ENCODE measurements at places on chromosomes 11 and 22.

DNA sequence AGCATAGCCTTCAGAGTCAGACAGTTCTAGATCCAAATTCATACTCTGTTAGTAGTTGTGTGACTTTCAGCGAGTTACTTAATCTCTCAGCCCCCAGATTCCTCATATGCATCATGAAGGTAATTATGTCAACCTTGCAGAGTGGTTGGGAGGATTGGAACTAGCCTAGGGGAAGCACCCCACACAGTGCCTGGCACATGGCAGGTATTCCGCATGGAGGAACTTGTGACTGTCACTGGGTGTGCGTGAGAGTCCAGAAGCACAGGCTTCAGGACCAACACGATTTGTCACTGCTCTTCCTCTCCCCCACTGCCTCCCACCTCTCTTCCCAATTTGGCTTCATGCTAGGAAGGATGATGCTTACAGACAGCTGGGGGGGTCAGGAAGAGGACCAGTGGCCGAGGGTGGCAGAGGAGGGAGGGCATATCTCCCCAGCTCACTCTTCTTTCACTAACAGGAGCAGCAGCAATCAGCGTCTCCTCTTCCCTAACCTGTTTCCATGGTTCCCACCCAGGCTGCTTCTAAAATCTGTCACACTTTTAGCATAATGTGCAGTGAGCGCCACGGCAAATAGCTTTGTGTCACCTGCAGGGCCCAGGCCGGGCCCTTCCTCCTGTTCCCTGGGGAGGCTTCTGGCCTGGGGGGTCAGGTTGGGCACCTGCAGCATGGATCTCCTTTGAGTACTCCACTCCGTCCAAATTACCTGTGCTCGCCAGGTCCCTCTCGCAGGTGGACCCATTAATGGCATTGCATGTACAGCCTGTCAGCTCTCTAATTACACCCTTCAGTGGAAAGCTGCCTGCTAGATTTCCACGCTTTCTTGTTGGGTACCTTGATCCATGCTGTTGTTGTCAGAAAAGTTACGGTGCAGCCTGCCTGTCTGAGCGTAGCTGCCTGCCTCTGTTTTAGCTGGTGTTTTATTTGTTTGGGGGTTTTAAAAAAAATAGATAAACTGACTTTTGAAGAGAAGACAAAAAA lies 400.4 kb downstream of the NXPE2 start:
- DNase-seq, result no peak

GRCh38 chr11:67617243-67617953 lies 10.7 kb downstream of the NDUFV1 start:
- no peak for DNase-seq

GRCh38 chr11:17779861-17780594 lies 45.4 kb downstream of the KCNC1 start:
- no peak for DNase-seq

DNA sequence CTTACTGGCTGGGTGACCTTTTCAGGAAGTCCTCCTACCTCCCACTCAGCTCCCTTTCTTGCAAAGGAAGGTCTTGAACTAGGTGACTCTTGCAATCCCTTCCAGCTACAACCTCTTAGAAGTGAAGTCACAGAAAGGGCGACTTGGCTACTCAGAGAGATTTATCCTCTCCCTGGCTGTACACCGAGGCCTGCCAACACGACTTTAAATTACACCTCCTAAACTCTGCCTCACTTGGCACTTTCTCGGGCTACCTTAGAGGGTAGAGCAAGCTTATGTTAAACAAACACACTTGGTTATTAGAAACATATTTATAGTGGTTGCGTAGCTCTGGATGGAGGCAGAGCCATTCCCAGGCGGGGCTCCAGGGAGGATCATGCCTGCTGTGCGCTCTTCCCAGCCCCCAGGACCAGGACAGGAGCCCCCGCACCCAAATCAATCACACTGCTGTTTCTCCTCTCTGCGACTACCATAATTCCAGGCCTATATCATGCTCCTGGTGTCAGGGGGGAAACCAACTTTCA lies 358.4 kb downstream of the BUD13 start:
- no peak for DNase-seq

DNA sequence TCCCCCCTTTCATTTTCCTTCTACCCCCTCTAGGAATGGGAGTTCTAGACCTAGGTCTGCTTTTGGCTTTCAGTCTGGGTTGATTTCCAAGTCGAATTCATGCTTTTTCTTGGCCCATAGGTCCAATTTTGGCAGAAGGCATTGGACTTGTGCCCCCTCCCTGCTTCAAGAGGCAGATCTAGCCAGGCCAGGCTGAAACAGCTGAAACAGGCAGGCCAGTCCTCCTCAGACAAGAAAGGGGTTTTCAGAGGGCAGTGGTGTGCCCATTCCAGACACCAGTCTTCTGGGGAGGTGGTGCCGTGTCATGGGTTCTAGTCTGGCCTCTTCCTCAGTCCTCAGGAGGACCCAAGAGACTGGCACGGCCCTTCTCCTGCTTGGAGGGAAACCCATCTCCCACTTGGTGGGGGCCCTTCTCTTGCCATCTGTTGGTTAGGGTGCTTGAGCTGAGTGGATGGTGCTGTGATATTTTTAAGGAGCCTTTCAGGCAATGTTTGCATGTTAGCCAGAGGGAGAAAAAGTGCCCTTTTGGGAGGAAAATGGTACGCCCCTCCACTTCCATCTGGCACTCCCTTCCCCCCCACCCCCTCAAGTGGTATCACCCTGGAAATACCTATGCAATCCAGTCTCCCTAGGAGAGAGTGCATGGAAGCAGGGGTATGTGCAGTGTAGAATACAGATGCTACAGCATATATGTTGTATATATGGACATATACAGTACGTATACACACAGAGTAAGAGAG lies 53.6 kb downstream of the SYT13 start:
- DNase-seq, result no peak

DNA sequence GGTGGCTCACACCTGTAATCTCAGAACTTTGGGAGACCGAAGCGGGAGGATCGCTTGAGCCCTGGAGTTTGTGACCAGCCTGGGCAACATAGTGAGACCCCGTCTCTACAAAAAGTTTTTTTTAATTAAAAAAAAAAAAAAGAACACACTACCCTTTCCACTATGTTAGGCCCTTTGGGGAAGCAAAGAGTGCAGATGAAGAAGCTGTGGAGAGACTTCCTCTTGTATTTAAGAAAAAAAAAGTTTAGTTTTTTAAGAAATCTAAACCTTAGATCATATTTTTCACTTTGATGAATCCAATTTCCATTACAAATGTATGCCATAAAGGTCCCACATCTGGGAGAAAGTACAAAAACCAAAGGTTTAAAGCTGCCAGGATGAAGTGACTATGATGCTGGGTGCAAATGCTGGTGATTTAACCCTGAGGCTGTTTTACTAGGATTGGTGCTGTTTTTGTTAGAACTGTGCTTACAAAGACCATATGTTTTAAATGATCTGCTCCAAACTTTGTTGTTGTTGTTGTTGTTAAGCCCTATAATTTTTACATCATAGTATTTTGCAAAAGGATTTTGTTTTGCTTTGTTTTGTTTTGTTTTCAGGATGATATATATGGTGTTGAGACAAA lies 28.9 kb upstream of the ACER3 start:
- DNase-seq, result no peak

- DNase-seq, result no peak
Measured at GRCh38 chr22:49255741-49256318, 571.8 kb downstream of the BRD1 start.

DNA sequence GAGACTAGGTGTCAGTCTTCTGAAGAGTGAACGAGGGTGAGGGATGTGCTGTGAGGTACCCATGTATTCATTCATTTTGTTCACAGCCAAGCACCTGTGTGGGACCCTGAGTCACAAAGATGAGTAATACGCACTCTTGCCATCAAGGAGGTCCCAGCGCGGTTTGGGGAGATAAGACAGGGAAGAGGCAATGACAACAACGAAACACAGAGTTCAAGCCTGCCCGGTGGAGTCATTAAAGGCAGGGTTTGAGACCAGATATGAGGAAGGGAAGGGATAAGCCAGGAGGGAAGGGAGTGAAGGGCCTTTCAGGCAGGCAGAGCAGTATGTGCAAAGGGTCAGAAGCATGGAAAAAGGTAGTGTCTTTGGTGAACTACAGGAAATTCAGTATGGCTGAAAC lies 4.6 kb downstream of the DCHS1 start:
- no peak for DNase-seq

- no peak for DNase-seq
Measured at GRCh38 chr22:35037089-35037488, 28.9 kb upstream of the ISX start.

DNA sequence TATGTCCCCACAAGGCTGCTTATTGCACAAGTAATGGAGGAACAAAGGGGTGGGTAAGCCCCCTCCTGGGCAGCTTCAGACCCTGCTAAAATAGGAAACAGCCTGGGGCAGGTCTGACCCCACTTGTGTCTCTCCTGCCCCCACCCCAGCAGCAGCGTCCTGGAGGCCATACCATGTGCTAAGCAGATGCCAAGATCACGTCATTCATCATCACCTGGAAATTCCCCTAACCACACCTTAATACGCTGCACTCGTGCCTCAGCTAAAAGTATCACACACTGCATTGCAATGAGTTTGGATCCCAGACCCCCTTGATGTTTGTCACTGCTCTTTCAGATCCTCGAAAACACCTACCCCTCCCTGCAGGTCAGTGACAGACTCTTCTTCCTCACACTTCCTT lies 27.8 kb upstream of the GGTLC2 start:
- no peak for DNase-seq

GRCh38 chr11:6646071-6646470 lies 9.5 kb downstream of the DCHS1 start:
- DNase-seq, result no peak

- peak; percentile 4 for DNase-seq
Measured at GRCh38 chr11:46119352-46120216, 1.7 kb downstream of the PHF21A start.

All from stimulated activated CD4-positive, alpha-beta T cell treated with anti-CD3 and anti-CD28 coated beads, Interleukin-1b, Interleukin-23, amount 100 ng/mL, for 24 hours (primary cell).